ENCODE measurements at places on chromosomes 7 and 10.

- no peak for DNase-seq
Observed at GRCh38 chr10:3889961-3890522, 105.0 kb upstream of the KLF6 start.

DNA sequence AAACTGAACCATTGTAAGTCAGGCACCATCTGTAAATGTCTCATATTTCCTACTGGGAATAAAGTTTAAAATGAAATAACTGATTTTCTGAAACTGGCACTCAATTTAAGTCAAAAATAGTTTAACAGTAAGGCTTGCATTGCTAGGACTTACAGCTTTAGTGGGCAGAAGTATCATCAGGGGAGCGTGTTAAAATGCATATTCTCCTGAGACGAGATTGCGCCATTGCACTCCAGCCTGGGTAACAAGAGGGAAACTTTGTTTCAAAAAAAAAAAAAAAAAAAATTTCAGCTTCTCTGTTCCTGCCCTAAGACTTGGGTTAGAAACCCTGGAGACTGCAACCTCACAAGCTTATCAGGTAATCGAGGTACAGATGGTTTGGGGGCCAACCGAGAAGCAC is 65.4 kb downstream of the UBE3C start:
- no peak for DNase-seq

DNA sequence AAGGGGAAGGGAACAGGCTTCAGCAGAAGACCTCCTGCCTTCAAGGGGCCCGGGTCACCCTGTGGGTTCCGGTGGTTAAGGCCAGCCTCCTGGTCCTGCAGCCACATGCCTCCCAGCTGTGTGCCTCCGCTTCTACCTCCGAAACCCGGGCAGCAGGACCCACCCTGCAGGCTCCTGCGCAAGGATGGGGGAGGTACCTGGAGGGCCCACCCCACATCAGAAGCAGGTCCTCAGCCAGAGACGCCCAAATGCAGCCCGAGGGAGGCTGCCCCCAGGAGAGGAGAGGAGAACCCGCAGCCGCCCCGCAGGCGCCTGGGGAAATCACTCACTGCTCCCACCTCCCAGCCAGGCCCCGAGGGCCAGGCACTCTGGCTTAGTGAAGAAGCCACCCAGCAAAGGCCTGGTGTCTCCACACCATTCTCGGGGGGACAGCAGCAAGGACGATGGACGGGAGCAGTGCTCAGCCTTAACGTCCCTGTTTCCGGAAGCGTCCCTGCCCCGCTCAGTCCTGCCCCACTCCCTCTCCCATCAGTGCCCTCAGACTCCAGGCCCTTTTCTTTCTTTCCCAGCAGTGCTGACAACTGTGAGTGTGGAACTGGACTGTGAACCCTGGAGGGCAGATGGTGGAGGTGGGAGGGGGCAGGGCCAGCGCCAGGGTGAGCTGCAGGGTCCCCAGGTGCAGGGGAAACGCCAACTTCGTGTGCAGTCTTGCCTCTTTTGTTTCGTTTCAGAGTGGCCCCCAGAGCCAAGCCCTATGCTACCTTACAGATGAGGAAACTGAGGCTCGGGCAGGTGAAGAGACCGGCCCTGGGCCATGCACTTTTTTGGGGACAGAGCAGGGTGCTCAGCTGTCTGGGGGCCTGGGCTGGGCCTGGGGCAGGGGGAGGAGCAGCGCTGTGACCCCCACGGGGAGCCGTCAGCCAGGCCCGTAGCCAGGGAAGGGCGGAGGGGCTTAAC is 138.0 kb downstream of the FAM53B start:
- no peak for DNase-seq

- no peak for DNase-seq
Observed at GRCh38 chr7:81079746-81080145, 160.9 kb upstream of the SEMA3C start.

GRCh38 chr7:51141451-51142003 is 175.1 kb downstream of the COBL start:
- DNase-seq, result no peak

GRCh38 chr7:83575436-83575835 is 73.5 kb downstream of the SEMA3E start:
- no peak for DNase-seq

DNA sequence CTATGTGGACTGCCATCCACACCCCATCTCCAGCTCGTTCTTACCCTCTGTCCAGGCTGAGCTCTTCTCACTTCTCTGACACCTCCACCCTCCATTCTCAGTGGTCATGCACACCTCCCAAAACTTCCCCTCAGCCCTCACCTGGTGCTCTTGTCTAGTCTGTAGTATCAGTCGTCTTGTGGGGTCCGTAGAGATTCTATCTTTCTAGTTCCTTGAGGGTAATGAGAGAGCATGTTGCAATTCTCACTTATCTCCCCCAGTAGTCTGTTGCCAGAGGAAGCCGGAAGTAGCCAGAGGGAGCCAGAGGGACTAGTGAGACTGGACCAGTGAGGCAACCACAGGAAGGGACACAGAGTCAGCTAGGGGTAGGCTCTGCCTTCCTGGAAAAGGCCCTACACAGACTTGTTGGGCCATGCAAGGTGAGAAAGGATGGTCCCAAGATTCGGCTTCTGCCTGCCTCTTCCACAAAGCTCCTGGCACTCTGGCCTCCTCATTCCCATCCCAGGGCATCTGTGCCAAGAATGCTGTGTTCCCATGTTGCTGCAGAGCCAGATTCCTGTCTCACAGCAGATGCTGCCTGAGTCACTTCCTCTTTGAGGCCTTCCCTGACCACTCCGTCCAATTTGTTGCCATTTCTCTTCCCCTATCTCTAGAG is 50.6 kb upstream of the DUSP5 start:
- DNase-seq, result peak; percentile 70

- no peak for DNase-seq
Observed at GRCh38 chr7:4010061-4010605, 672.0 kb upstream of the FOXK1 start.

DNA sequence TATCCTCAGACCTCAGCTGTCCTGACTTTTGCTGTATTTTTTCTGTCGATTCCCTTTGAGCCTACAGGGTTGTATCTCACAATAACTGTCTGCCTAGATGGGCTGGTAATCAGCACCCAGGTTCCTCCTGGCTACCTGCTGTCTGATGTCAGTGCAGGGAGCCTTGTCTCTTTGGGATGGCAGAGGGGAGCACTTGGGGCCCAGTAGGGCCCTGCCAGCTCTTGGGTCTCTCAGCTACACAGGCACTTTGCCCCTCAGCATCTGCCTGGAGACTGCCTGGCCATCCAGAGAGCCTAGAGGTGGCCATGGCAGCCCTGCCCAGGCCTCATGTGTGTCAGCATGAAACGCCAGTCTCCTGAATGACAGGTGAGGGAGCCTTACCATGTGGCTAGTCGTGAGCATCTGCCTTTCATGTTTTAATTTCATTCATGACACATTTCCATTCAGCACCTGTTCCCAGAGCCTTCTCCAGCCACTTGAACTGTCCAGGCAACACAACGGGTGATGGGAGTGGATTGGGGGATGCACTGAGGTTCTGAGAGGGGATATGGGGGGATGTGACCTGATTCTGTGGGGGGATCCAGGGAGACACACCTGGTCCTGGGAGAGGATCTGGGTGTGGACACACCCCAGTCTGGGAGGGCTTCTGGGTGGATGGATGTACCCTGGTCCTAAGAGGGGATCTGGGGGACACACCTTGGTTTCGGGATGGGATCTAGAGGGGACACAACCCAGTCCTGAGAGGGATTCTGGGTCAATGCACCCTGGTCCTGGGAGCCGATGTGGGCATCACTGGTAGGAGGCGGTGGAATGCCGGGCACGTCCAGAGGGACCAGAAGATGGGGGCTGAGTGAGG is 21.9 kb downstream of the ADCY1 start:
- DNase-seq, result no peak

DNA sequence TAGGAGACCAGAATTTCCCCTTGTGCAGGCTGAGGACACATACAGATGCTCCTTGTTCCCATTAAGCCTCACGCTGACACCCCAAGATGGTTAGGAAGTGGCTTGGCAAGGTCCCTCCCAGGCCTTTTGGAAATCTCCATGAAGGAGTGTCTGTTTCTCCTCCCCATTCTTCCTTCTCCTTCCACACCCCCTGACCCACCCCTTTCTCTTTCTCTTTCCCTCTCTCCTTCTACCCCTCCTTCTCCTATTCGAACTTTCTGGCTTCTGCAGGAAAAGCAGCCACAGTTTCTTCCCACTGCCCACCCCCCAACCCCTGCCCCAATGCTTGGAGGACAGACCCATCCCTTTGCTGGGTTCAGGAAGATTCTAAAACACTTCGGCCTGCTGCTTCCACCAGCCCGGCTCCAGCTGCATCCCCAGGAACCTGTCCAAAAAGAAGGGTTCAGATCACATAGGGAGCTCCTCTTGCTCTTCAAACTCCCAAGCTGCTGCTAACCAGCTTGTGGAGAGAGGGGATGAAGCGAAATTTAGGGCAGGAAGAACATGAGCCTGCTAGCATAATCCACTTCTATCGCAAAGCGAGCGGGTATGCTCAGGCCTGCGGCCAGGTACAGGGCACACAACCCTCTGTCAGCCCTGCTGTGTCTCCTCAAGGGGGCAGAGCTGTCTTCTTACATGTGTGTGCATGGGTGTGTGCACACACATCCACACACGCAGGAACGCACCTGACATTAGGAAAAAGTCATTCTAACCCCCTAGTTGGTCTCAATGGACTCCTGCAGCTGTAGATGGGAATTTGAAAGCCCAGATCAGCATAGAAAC is 80.4 kb downstream of the PPP1R3C start:
- no peak for DNase-seq

GRCh38 chr7:130882396-130882795 is 148.4 kb upstream of the KLF14 start:
- DNase-seq, result no peak

DNA sequence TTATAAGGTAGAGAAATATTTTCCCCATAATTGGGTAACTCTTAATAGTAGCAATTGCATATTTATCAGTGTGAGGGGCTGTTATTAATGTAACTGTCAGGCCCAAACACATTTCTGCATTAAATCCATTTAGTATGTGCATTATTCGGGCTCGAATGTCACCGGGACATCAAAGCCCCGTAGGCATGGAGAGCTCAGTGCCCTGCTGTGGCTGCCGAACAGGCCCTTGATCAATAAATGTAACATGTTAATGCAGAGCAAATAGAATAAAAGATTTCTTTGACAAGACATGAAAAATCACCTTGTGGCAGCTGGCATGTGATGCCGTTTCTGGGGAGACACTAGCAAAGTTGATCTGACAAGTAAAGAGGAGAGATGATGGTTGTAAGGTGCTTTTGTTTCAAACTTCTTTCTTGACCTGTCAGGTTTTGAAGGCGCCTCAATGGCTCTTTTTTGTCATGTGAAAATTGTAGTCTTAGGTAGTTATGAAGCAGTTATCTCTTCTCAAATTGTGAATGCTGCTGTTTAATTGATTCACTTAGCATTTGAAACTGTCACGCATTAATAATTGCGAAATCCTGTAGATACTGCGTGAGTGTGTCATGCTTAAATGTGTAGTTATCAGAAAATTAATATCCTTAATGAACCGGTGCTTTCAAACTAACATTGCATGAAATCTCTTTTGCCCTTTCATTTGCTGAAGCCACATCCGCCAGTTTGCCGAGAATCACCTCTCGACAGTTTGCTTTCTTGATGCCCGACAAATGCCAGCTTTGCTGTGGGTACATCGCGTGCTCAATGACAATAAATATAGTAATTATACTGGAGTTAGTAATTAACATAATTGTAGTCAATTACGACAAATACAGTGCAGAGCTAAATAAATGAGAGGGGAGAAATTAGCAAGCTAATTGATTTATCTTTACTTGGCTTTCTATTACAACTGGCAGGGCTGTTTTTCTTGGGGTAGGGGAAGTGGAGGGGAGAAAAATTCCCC is 19.5 kb downstream of the LRMDA start:
- no peak for DNase-seq

DNA sequence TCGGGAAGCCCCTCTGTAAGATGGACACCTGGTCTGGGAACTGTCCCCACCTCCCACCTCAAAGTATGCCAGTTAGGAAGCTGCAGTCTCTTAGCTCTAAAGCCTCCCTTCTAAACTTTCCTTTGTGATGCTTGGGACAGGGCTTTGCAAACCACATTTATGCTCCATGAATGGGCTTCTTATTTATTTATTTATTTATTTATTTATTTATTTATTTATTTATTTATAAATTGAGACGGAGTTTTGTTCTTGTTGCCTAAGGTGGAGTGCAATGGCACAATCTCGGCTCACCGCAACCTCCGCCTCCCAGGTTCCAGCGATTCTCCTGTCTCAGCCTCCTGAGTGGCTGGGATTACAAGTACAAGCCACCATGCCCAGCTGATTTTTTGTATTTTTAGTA is 1009.4 kb downstream of the TYW1 start:
- no peak for DNase-seq

DNA sequence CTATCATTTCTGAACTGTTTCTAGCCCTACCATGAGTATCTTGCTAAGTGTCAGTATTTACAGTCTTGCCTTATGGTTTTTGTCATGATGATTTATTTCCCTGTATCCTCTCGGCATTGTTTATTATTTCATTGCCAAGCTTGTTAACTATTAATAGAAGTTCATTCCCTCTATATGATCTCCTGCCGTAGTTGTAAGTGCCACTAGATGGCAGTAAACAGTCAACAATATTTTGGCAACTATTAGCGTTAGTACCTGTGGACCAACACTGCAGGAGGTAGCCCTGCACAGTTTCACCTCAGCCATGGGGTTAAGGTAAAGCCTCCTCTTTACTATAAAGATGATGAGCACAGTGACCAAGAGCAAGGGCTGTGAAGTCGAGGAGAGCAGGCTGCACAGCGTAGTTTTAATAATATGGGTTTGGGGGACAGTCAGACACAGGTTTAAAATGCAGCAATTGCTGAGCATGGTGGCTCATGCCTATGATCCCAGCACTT is 26.1 kb upstream of the CCNJ start:
- peak; percentile 14 for DNase-seq

GRCh38 chr7:27912751-27913150 is 172.8 kb downstream of the TAX1BP1 start:
- DNase-seq, result no peak
